NCI-H2029 (cell line): ENCODE measurements at places on chromosomes 1 and 21.
A peak's percentile ranks its signal among the peaks of the same experiment; 100 is the strongest.

GRCh38 chr1:201317551-201317950 is 34.2 kb downstream of the PKP1 start:
- DNase-seq = no peak

GRCh38 chr21:41753006-41753898 is 13.6 kb downstream of the RIPK4 start:
- no peak for DNase-seq

DNA sequence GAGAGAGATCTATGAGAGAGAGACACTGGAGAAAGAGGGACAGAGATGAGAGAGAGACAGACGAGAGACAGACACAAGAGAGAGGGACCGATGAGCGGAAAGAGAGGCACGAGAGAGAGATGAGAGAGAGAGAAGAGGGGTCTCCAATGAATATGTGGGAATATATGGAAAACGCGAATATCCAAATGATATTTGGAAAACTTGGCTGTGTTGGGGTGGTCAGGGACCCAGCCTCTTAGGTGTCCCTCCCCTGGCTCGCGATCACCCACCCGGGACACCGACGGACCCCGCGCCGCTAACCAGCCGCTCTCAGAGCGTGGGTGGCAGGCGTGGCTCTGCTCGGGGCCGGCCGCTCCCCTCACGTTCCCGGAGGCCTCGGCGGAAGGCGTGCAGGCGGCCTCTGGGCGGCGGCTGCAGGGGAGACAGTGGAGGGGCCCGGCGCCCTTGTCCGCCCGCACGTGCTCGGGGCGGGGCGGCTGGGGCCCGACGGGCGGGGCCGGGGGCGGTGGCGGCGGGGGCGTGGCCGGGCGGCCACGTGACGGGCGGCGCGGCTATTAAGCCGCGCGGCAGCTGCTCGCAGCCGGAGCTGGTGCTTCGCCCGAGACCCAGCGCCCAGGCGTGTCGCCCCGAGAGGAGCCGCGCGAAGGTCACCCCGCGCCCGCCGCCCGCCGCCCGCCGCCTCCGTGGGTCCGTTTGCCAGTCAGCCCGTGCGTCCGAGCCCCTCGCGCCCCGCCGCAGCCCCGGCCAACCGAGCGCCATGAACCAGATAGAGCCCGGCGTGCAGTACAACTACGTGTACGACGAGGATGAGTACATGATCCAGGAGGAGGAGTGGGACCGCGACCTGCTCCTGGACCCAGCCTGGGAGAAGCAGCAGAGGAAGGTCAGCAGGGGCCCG is at the start of gene ACTN2:
ACTN2 (plus strand) TSS at position 583 of the 898 bp plus-strand sequence; CDS start at position 758, 175 bp downstream.
- DNase-seq = no peak

DNA sequence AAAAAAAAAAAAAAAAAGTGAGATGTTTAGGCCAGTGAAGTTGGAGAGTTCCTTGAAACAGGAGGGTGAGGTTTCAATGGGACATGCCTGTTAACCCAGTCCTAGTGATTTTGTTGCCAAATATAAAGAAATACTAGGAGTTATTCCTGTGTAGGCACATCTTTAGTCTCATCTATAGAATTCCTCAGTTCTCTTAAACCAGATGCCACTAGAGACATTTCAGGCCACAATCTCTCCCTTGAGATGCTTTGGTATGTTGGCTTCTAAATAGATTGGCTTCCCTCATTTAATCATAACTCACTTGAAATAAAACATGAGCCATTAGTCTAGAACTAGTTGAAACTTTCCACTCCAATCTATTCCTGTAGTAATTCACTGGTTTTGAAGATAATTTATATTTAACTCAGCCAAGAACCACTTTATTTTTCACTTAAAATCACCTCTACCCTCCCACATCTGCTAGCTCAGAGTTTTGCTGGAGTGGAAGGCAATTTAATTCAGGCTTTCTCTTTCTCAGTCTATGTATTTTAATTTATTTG is 29.8 kb downstream of the GPR137B start:
- DNase-seq = no peak

DNA sequence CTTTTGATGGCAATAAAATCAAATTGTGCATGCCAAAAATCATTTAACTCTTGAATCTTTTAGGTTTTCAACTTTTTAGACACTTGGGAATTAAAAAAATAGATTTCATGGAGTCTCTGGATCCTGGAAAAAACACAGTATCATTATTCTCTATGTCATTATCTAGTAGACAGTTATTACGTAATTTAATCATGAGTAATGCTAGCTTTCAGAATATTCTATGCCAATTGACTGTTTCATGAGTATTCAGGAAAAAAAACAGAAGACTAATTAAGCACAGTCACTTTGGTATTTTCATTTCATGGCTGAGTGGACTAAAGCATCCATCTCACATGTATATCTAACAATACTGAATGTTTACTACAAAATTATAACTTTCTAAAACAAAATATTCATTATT is 44.0 kb downstream of the ODF2L start:
- DNase-seq = no peak

DNA sequence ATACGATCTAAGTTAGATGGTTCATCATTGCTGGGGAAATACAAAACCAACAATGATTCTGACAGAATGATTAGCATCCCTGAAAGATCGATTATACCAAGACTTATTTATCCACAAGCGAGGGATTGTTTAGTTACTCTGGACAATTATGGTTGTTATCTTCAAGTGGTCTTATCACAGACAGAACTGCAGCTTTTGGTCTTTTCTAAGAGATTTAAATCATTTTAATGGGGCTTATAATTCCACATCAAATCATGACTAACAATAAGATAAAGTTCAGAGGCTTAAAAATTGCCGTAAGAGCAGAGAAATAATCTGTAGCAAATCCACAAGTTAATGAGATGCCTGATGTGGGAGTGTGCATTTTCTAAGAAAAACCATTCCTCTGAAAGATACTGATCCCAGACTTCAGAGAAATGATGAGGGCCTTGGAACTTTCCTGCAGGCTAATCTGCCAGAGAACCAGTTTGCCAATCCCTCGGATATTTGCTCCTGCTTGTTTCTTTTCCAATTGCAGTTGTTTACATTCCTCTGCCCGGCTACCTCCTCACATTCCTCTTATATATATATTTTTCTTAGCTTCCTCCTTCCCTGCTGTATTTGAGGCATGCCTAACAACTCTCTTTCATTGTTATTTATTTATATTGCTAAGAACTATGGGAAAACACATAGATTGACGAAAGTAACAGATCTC is 134.8 kb downstream of the BACH1 start:
- no peak for DNase-seq

DNA sequence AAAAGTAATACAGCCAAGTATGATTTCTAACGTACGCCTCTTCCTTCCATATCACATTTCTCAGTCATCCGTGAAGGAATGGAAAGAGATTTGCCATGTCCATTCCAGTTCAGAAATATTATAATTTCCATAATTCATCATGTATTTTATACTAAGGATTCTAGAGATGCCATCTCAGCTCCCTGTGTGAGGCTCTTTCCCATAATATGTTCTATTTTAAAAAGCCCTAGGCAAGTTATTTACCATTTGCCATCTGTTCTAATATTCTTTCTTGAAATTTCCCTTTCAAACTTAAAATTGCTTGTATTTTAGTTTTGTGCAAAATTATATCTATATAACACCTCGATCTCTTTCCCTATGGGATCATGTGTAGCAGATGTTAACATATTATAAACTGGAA is 106.7 kb downstream of the FMN2 start:
- DNase-seq = no peak

DNA sequence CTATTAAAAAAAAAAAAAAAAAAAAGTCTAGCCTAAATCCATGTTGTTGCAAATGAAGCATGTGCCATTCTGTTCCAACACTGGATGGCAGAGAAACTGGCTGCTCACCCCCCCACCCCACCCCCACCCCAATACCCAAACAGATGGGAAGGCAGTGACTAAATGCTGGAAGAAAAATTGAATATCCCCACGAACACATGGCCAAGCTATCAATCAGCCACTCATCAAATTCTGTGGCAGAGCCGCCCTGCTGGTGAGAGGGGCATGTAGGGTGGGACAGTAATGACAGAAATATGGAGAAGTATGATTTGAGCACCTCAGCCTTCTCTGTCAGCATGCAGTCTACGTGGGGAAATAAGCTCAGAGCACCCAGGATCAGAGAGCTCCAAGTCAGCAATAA is 34.1 kb downstream of the OPTC start:
- no peak for DNase-seq

- DNase-seq = no peak
These were observed 68.4 kb upstream of the DPYD start for GRCh38 chr1:97989094-97989680.

DNA sequence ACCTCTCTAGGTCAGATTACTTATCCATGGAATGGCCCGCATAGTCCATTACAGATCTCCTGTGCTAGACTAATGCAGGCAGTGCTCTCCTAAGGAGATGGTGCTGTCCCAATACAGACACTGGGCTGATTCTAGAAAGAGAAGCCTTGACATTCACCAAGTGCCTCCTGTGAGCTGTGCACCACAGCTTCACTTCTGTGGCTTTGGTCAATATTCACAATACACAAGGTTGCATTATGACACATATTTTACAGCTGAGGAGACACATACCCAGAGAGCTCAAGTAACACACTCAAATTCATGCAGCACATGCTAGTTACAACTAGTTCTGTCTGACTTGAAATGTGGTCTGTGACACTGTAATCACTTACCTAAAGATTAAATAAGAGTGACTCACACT is 59.4 kb upstream of the LRRC8B start:
- DNase-seq = no peak

DNA sequence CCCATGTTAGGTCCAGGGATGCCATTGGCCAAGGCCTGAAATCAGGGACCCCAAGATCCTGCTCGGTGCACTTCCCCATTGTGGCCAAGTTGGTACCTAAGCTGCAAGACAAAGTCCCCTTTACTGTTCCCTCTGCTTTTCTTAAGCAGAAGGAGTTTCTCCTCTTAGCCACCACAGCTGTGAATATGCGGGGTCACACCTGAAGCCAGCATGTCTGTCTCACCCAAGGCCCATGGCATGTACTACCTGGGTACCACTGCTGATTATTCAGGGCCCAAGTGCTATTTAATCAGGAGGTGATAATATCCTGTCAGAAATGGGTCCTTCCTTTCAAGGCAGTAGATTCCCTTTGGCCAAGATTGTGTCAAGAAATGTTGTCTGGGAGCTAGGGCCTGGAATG is 133.9 kb upstream of the DNAH14 start:
- DNase-seq = no peak

DNA sequence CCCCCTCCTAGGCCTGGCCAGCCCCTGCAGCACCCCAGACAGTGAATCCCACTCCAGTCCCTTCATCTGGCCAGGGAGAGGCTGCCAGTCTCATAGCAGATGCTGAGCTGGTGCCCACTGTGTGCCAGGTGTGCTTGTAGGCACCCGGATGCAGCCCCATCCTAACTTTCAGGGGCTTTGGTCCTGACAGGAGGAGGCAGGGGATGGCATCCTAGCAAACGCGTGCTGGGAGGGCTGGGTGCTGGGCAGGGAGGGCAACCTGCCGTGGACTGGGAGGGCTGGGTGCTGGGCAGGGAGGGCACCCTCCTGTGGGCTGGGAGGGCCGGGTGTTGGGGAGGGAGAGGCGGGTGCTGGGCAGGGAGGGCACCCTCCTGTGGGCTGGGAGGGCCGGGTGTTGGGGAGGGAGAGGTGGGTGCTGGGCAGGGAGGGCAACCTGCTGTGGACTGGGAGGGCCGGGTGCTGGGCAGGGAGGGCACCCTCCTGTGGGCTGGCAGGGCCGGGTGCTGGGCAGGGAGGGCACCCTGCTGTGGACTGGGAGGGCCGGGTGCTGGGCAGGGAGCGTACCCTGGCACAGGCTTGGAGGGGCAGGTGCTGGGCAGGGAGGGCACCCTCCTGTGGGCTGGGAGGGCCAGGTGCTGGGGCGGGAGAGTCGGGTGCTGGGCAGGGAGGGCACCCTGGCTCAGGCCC is 35.3 kb downstream of the SLC19A1 start:
- DNase-seq = no peak

DNA sequence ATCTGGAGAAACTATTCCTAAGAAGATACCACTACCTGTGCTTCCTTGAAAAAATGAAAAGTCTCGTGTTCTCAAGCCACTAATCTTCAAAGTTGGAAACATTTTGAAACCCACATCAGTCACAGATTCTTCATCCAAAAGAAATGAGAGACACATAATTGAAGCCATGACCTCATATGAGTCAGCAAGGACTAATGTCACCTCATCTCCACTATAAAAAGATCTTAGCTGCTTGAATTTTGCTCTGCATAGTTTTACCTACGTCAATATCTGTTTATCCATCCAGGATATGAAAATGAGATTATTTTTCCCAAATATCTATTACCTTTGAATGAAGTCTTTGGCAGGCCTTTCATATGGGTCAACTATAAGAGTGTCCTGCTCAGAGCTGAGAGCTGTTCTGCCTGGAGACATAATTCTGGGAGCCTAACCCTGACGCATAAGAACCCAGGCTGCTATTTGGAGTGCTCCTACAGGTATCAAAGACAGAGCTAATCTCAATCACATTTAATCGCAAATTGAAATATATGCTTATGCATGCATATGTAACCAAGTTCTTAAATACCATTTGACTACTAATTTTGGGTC is 312.5 kb upstream of the PKN2 start:
- no peak for DNase-seq

DNA sequence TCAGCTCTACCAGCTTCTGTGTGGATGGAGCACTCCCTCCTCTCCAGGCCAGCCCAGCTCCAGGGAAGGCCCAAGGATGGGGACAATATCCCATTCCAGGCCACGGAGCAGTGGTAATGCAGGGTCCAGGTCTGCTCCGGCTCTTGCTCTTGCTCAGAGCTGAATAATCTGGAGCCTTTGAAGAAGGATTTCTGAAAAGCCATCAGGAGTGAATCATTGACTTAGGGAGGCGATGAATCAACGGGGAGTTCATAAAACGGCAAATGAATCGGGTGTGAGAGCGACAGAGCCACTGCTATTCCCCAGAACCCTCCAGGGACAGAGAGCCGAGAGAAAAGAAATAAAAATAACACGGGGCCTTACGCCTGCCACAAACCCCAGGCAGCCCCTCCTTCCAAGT is 7.7 kb downstream of the POU3F1 start:
- DNase-seq = no peak

- no peak for DNase-seq
These were observed 546 bp downstream of the SKI start for GRCh38 chr1:2228694-2229036.

- DNase-seq = peak; percentile 20
These were observed 577 bp upstream of the CEP350 start for GRCh38 chr1:179953974-179954492.

DNA sequence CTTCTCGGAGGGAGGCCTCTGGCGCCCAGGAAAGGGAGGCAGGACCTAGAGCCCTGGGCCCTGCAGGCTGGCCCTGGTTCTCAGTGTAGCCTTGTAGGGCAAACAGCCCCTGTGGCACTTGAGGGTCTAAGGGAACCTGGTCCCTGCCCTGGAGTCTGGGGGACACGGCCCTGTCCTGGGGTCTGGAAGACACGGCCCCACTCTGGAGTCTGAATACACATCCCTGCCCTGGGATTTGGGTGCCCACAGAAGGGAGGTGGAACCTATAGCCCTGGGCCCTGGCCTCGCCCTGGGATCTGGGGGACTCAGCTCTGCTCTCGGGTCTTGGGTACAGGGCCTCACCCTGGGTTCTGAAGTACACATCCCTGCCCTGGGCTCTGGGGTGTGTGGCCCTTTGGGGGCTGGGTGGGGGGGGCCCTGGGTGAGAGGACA is 97.9 kb downstream of the OBSCN start:
- DNase-seq = no peak
